Placental epithelial cell (primary cell): ENCODE measurements at places on chromosomes 12 and 14. TPM values are rescaled to one million over a fixed set of nuclear protein-coding genes. Genes with fewer than 3 reads are reported as not detected.

FAM181A gene
- total RNA-seq = not detected in 2 replicates

PIWIL1 gene
- not detected in 2 replicates for total RNA-seq

RPL6 gene
- total RNA-seq = 756 and 769 TPM in 2 replicates

CCDC92 gene
- 13.3 and 14.6 TPM in 2 replicates for total RNA-seq

MUCL1 gene
- not detected in 2 replicates for total RNA-seq

DNAJC22 gene
- under 0.01 and 0.79 TPM in 2 replicates for total RNA-seq

GALNT16 gene
- total RNA-seq = under 0.01 TPM in 2 replicates

ARMH4 gene
- total RNA-seq = 3.5 and 5.6 TPM in 2 replicates

PLCZ1 gene
- total RNA-seq = not detected in 2 replicates

LGR5 gene
- total RNA-seq = 4.4 and 7.5 TPM in 2 replicates

LBHD2 gene
- not detected in 2 replicates for total RNA-seq
